DMS53 (cell line): ENCODE measurements at places on chromosomes 11 and 22.

DNA sequence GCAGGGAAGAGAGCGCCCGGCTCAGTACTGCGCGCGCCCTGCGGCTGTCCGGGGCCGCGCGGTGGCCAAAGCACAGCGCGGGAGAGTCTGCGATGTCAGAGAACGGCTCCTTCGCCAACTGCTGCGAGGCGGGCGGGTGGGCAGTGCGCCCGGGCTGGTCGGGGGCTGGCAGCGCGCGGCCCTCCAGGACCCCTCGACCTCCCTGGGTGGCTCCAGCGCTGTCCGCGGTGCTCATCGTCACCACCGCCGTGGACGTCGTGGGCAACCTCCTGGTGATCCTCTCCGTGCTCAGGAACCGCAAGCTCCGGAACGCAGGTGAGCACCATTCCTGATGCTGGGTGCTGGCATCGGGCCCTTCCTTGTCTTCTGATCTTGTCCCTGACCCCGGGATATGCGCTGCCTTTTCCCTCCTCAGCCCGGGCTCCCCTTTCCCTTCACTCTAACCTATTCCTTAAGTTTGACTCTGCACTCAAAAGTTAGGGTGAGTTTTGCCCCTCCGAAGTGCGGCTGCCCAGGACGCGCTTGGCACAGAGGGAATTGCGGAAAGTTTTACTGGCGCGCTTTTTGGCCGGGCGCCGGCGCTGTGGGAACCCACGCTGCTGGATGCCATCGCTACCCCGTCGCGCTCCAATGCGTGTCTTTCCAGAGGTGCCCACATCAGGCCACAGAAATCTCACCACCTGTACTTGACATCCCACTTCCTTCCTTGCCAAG is at the start of gene MTNR1B:
Gene MTNR1B, plus strand, starts transcription at position 18 of the 714 bp plus-strand sequence. Its CDS starts 75 bp downstream, at position 93.
- DNase-seq: peak; percentile 76

DNA sequence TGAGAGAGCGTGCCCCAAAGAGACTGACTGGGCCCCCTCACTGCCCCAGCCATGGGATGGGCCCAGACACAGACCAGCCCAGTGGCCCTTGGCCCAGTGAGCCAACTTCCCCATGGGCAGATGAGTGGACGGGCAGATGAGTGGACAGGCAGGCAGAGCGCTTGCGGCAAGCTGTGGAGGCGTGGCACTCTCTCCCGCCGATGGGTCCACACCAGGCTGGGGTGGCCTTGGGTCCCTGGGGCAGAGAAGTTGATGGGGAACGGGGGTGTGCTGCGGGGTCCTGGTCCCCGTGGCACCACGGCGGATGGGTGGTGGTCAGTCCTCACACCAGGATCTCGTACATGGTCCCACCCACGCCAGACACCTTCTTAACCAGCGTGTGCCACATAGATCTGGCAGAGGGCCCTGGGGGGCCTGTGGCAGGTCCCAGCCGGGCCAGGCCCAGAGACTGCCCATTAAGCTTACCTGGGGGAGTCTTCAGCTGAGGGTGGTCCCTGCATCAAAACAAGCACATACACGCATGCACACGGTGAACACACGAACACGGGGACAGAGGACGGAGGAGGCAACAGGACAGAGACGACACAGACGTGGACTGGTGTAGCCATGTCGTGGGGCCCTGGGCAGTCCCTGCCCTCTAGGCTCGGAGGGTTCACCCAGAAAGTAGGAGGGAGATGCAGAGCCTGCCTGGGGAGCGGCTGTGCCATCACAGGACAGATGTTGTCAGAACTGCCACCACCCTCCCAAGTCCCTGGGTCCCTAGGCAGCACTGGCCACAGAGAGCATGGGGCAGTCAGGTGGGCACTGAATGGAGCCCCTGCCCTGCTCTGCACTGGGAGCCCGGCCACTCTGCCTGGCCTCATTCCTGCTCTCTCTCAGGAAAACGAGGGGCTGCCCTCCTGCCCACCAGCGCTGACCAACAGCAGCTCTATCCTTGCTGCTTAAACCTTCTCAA is 182.2 kb downstream of the IGLL1 start:
- DNase-seq: no peak

DNA sequence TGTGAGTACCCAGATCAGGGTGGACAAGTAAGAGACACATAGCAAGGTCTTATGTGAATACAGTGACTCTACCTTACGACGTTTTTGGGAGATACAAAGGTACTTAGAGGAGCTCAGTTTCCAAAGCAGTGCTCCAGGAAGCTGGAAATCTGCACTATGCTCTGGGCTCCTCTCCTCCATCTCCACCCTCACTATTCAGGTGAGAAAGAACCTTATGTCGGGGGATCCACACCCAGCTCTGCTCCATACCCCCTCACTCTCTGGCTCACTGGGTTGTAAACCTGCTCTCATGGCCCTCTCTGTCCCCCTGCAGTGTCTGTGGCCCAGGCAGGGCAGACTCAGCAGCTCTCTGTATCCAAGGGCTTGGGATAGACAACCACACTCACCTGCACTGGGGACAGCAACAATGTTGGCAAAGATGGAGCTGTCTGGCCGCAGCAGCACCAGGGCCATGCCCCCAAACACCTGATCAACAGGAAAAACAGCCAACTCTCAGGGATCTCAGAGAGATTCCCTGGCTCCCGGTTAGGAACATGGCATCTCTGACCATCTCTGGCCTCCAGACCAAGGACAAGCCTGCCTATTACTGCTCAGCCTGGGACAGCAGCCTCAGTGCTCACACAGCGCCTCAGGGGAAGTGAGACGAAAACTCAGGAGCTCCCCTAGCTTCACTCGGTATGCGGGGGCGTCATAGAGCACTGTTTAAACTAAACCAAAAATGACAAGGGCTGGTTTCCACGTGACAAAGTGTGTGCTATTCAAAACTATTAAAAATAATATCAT is 60.9 kb upstream of the TOP3B start:
- DNase-seq: no peak

- DNase-seq: peak; percentile 93
Observed at GRCh38 chr22:50250555-50251476, at the start of gene HDAC10. HDAC10 (minus strand) TSS chr22:50251265; CDS start chr22:50251032, 233 bp downstream.

DNA sequence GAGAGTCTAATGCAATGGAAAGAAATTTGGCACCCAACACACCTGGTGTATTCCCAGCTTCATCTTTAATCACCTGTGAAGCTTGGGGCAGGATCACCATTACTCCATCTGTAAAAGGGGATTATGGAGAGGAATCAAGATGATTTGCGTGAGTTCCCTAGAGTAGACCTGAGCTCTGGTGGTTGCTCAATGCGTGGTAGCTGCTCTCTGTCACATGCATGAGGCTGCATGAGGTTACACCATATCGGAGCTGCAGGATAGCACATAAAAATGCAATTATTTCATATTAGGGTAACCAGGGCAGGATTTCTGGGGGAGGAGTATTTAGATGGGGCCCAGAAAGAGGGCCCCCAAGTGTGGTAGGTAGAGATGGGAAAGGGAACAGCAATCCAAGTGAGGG is 35.3 kb upstream of the CLMP start:
- no peak for DNase-seq

DNA sequence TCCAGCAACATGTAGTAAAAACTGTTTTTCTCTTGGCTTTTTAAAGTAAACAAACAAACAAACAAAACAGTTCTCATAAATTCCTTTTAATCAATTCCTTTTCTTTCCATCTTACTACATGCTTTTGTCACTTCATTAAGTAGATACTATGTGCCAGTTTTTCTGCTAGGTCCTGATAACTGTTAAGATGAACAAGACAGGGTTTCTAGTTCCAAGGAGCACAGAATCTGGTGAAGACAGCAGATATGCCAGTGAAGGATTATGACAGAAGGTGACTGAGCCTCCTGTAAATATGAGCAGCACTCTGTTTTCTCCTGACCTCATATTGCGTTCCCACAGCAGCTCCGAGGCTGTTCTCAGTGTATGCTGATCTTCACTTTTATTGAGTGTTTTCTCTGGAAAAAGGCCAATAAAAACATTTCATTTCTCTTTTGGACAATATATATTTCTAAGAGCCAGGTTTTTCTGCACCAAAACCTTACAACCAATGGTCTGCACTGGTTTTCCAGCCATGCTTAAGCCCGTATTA is 45.8 kb downstream of the HEPHL1 start:
- DNase-seq: peak; percentile 24

DNA sequence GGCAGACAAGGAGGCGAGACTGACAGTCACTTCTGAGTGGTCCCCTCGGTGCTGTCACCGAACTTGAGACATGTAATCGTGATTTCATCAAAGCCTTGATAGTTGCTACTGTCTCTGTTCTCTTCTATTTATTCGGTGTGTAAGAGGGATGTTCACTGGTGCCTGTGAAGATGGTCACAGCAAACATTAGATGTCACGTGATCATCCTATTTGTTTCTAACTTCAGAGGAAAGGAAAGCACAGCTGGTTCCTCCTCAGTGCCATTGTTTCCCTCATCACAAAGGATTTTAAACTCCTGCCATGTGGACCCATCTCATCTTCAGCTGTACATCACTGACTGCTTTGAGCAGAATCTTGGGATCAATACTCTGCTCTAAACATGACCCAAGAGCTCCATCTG is 73.1 kb upstream of the CLMP start:
- peak; percentile 75 for DNase-seq

DNA sequence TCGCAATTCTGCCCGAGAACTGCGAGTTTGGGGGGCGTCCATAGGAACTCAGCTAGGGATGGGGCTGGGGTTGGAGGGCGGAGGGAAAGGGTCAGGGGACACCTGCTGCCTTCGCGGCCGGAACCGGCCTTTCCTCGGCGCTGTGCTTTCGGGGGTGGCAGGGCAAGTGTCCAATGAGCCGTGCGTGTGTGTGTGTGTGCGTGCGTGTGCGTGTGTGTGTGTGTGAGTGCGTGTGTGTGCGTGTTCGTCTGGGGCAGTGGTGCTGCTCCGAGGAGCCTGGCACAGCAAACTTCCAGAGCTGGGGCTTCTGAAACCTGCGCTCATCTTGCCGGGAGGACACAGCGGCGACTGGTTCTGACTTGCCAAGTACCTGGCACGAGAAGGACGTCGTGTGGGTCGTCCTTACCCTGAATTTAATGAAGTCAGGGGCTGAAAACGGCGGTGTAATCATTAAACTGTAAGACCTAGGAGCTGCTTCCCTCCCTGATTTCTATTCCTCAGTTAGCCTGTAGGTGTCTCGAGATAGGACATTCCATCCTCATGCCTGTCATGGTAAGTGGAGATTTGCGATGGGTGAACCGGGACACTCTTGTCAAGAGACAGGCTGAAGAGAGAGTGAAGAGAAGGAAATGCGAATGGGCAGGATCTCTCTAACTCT is 27.0 kb upstream of the AMOTL1 start:
- DNase-seq: peak; percentile 92

DNA sequence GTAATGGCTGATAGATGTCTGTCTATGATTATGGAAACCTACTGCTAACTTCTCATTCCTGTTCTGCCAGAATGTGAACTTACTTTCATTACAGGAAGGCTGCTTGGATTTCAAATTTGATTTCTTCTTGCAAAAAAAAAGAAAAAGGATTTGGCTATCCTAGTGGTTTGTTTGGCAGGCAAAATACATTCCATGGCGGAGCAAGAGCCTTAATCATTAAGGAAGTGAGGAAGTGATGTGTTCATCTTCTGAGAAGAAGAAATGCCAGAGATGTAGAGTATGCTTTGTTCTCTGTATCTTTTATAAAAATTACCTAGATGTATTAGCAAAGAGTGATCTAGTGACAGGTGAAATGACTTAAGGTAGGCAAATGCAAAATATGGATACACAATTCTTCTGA is 356.3 kb downstream of the SOX6 start:
- DNase-seq: no peak

GRCh38 chr22:41844036-41844435 is 11.1 kb downstream of the SREBF2 start:
- DNase-seq: no peak

DNA sequence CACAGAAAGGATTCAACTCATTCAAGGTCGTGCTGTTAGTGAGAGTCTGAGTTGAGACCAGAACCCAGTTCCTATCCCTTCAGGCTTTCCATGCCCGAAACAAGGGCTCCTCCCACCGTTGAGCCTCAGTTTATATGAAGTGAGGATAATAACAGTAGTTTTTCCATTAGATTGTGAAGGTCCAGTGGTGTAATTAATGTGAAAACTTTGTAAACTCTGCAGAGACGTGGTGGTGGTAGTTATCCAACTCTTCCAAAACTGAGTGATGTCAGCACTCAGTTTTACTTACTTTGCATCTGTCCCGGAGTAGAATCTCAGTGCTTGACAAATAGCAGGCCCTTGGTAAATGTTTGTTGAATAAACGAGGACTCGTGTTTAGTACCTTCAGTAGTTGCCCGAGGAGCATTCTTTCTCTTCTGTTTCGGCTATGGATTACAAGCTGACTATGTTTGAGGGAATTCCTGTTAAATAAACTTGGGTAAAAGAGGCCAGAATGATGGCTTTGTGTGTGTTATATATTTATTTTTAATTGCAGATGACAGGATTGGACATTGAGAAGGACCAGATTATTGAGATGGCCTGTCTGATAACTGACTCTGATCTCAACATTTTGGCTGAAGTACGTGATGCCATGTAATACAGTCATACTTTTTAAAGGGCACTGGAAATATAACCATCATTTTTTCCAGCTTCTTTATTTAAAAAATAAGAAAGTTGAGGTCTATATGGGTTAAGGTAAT is 1.0 kb downstream of the REXO2 start:
- DNase-seq: peak; percentile 47

DNA sequence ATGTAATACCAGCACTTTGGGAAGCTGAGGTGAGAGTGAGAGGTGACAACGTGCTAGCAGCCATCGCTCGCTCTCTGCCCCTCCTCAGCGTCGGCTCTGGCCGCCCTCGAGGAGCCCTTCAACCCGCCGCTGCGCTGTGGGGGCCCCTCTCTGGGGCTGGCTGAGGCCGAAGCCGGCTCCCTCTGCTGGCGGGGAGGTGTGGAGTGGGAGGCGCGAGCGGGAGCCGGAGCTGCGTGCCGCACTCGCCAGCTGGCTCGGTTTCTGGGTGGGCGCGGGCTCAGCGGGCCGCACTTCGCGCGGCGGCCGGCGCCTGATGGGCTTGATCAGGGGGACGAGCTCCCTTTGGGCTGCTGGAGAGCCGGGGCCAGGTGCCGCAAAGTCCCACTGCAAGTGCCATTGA is 98.9 kb upstream of the UBASH3B start:
- DNase-seq: peak; percentile 11
